ENCODE measurements at places on chromosomes 7 and 10.

- DNase-seq = no peak
Measured at GRCh38 chr7:134645935-134646334, 718 bp upstream of the BPGM start.

GRCh38 chr7:130332259-130333053 lies 12.2 kb upstream of the CPA5 start:
- no peak for DNase-seq

DNA sequence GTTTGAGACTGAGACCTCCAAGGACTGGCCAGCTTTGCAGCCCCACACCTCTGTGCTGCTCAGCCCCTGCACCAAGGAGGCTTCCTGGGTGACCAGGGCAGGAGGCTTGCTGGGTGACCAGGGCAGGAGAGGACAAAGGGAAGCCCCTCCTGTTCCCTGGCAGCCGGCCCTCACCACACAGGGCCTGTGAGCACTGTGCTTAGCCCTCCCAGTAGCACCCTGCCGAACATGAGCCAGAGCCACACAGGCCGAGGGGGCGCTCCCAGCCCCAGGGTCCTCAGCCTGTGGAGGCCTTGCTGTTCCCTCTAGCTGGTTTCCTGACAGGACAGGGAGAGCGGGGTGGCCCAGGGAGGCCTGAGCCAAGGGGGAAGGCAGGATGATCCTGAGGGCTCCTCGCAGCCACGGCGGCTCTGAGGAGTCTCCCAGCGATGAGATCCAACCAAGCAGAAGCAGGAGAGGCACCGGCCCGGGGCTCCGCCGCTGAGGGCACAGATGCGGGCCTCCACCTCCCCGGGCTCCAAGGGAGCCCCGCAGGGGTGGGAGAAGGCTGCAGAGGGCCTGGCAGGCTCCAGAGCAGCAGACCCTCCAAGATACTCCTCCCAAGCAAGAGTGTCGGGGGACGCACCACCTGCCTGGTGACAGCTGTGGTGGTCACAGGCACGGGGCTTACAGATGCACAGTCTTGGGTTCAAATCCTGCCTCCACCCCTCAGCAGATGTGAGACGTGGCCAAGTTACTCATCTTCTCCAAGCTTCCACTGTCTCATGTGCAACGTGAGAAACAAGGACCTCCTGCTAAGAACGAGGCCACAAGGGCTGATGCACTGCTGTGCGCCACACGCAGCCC lies 22.5 kb downstream of the WDR86 start:
- no peak for DNase-seq

DNA sequence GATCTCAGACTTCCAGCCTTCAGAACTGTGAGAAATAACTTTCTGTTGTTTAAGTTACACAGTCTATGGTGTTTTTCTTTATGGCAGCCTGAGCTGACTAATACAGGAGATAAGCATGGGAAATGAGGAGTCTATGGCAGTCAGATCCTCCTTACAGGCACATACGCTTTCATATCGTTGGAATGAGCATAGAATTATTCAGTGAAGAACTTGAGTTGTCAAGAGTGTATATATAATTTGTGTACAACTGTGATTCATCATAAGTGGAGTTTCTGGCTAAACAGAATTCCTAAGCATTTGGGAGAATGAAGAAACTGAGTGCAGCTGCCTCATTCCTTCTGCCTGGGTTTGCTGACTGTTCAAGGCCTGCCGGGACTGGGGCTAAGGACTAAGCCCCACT lies 516.7 kb downstream of the ADRA2A start:
- no peak for DNase-seq

DNA sequence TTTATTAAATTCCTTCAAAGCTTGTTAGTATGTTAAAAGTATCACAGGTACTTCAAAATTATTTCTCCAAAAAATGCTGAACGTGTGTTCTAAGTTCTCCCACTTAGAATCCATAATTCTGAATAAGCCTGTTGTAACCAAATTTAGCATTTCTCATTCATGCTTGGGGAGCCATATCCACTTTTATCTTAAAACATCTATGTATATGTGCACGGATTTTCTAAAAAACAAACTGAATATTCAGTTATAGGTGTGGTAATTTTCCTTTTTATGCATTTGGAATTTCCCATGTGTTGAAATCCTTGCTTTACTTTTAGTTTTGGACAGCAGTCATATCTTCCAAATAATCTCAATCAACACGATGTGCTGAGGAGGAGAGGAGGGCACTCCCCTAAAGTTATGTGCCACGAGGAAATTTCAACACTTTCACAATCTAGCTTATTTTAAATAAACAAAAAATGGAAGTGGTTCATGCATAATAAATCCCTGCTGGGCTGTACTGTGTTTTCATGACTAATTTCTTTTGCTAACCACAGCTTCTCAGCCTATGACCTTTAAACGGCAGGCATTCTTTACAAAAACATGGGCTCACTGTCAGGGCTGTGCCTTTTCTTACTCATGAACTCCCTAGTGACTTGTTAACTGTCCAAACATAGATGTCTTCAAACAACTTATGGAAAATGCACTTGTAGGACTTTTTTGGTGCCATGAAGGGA lies 380.3 kb upstream of the SEMA3C start:
- DNase-seq = no peak

DNA sequence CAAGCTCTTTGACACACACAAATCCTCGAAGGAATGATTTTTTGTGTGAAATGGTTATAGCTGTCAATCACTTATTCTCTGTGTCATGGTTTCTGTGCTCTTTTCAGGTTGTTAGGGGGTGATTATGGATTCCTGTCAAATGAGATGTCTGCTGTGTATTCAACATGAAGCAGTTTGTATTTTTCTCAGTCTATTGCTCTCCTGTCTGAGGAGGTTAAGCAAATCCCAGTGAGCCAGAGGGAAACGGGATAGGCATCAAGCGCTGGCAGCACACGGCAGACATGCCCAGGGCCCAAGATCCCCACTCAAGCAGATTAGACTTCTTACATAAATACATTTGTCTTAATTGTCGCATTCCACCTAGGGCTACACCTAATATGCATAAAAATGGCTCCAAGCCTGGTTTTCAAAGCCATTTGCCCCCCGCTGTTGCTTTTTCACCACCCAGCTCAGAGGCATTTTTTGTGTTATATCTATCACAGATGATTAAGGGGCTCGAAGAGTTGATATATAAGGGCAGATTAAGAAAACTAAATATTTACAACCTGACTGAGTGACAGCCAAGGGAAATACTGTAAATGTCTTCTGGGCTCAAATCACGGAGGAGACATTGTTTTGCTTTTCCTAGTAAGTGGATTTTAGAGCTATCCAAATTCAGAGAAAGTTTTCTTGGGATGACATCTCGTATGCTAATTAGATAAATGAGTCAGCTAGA lies 192.7 kb upstream of the LRGUK start:
- DNase-seq = no peak

DNA sequence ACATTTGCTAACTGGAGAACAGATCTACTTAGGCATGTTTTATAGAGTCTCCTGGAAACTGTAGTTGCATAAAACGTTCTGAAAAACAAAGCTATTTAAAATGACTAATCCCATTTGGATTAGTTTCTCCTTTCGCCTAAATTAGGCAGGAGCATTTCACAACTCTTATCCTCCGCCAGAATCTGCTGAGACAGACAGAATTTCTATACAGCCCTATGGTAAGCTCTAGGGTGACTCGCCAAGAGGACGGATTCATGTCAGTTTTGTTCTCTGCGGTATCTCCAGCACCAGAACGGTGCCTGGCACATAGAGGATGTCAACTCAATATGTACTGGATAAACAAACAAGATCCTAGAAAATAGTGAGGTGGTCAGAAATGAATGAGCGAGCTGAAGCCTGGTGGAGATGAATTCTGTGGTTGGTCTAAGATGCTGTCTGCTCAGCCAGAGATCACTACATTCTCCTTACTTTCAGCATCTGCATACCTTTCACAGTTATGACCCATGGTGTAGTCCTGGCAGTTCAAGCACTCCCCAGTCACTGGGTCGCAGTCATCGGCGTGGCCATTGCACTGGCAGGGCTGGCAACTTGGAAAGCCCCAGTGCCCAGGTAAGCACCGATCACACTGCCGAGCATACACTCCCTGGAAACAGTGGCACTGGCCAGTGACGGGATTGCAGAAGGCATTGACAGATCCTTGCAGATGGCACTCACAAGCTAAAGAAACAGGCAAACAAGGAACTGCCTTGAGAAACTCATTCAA lies 44.0 kb downstream of the LAMB1 start:
- no peak for DNase-seq

DNA sequence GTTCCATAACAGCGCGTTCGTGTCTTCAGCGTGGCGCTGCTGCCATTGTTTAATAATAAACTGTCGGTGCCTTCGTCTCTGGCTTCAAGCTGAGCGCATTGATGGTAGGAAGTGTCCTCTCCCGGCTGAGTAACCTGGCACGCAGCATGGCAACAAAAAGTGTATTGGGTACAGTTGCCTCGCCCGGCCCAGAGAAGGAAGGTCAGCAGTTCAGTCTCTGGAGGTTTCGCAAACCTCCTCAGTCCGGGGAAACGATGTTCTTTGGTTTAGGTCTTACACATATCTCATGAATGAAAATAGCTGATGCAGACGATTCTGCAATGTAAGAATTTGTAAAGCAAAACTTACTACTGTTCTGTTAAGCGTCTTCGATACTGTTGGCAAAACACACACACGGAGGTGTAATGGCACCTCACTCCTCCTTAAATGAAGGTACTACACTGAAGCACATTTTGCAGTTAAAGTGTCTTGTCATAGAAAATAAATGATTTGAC lies 739 bp upstream of the CCDC186 start:
- no peak for DNase-seq

- DNase-seq = no peak
Measured at GRCh38 chr10:126661356-126661755, 9.1 kb downstream of the C10orf90 start.

GRCh38 chr10:98076086-98076485 lies 45.7 kb upstream of the CRTAC1 start:
- no peak for DNase-seq

Measured in NCI-H774 (cell line).